Femur (tissue), 1 donor: ENCODE measurements at places on chromosomes 7 and 10.
A peak's percentile ranks its signal among the peaks of the same experiment; 100 is the strongest.

DNA sequence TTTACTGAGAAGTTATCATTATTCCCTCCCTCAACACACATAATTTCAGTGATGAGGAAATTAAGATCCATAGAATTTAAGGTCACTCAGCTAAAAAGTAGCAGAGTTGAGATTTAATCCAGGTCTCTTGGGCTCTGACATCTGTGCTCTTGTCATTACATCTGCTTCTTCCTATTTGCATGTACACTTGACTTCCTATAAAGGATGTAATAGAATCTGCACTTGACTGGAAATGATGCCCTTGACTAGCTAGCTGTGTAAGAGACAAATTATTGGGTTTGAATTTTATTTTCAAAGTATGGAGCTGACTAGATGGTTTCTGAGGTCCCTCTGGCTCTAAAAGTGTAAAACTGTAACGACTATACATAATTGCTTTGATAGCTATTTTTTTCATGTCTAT, 59.5 kb downstream of the AGK start:
- DNase-seq = no peak

- DNase-seq = no peak
Observed at GRCh38 chr7:18357691-18358090, 137.9 kb upstream of the HDAC9 start.

DNA sequence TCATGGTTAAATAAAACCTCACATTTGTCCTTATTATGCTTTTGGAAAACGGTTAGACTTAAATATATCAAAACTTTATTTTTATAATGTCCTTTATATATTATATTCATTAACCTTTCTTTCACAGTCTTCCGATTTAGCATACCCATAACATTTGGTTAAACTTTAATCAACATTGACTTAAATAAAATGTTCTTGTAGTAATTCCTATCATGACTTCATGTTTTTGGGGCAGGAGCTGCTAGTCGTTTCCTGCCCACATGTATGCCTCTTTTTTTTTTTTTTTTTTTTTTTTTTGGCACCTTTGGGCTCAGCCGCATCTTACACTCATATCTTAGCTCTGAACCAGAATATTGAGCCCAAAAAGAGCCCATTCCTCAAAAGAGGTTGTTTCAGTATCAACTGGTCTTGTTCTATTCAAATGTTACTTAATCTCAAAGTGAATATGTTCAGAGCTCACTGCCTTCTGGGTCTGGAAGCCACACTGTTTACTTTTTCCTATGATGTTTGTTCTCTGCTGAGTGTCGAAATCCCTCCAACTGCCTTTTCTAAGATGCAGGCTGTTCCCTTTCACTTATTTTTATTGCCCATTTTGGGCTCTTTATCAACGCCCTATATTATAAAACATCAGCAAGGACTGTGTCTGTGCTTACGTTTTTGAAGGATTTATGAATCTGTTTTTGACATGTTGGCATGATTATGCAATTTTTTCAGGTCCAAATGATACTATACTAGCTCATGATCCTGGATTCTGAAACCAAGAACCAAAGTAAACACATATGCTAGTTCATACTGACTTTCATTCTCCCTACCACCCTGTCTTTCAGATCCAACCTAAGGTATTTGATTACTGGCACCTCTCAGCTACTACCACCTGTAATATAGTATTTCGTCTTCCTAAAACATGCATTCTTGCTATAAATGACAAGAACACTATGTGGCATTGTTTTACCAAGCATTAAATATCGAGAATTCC, 914.4 kb downstream of the PCDH15 start:
- DNase-seq = no peak

DNA sequence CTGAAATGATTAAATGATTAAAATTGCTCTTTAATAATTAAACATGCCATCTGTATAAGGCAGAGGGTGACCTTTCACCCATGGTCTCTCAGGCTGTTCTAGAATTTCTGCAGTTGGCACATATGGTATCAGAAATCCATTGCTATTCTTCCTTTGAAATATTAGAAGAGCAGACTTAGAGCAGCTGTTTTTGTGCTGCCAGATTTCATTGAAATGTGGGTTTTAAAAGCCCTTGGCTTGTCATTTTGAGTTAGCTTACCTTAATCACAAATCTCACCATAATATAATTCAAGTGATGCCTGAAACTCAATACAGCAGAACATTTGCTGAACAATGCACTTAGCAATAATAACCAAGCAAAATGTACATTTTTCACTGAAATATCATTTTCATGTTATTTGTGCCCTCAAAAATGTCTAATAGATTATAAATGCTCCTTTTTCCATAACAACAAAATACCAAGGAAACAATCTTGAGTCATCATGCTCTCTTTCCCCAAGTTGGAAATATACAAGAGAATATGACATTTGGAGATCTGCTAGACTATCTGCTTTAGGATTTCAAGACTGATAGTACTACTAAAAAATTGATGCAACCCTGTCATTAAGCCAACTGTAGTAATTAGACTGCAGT, 16.1 kb upstream of the PTTG1IP2 start:
- DNase-seq = no peak

DNA sequence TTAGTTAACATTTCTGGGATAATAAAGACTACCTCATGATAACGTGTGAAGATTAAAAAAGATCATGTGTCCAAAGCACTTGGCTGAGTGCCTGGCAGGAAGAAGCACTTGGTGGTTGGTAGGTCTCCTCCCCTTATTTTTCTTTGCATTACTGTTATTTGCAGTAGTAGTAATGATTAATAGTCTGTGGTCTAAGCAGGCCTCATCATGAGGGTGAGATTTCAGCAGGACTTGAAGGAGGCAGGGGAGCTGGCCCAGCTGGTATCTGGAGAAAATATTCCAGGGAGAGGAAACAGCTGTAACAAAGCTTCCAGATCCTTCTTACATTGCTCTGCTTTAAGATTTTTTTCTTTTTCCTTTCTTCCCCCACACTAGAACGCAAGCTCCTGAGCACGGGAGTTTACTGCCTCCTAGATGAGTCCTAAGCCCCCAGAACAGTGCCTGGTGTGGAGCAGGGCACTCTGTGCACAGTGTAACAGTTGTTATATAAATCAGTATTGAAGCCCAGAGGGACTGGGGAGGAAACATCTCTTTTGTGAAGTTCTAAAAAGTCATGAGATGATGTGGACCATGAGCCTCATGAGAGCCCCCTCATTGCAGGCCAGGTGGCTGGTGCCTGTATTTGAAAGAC, 31.1 kb upstream of the RHEB start:
- no peak for DNase-seq

GRCh38 chr7:47326808-47327207, 255.1 kb downstream of the TNS3 start:
- peak; percentile 78 for DNase-seq
